ENCODE measurements at places on chromosomes 11 and 22.
A peak's percentile ranks its signal among the peaks of the same experiment; 100 is the strongest.

DNA sequence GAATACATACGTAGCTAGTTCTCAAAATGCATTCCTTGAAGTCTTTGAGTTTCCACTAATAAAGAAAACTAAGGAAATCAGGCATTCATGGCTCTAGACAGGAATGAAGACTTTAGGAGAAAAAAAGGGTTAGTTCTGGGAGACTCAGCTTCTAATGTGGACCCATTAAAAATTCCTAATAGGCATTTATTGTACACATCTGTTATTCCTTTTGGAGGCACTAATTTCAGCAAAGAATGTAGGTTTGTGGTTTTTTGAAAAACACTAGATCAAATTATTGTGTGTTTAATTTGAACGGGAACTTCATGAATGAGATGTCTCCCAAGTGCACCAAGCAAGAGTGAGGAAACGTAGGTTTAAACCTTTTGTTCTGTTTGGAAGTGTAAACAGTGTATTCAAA, 42.7 kb downstream of the PARVA start:
- DNase-seq = no peak

DNA sequence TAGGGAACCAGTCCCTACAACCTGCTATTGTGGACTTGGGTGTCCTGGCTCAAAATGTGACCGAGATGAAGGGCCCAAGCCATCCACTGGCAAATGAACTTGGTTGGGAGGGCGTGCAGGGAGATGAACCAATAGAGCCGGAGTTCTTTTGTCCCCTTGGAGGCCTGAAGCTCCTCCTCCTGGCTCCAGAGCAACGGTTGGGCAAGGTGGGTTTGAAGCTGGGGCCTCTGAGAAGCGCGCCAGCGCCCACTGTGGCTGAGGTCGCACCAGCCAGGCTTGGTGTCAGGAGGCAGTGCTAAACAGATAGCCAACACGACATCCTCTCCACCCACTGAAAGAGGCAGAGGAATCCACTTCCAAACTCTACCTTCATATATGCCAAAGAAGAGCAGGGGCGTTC, 36.0 kb upstream of the PACSIN2 start:
- no peak for DNase-seq

DNA sequence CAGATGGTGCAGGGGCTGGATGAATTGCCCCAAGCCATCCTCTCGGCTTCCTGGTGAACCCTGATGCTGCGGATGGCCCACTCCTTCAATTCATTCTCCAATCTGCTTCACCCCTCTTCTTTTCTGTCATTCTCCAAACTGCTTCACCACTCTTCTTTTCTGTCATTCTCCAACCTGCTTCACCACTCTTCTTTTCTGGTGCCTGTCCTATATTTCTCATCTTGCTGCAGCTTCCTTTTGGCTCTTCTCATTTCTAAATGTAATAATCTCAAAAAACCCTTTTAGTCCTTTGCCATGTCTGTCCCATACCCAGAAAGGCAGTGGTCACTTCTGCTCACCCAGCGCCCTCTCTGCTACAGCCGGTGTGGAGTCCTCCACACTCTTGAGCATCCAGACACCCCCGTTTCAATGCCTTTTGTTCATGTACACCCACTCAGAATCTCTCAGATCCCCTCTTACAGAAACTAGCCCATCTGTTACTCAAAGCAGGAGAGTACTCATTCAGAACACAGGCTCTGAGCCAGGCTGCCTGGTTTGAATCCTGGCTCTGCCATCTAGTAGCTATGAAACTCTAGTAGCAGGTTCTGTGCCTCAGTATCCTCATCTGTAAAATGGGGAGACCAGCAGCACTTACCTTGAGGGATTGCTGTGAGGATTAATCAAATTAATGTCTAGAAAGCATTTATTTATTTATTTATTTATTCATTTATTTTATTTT, 14.9 kb downstream of the SERPIND1 start:
- no peak for DNase-seq

GRCh38 chr11:65648997-65649493, 11.1 kb downstream of the SIPA1 start:
- no peak for DNase-seq

DNA sequence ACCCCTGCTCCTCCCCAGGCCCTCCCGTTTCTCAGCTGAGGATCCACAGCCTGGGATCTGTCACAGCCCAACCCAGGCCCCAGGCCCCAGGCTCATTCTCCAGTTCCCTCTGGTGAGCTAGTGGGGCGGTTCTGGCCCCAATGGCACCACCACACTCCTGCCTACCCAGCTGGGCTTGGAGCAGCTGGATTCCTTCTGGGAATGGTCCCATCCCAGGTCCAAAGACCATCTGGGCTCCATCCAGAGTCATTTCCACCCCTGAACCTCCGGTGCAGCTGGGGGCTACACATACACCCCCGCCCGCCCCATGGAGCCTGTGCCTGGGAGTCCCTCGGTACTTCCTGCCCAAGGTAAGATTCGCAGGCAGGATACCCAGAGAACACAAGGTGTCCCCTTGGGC, 35.5 kb upstream of the PDGFB start:
- DNase-seq = no peak

- DNase-seq = peak; percentile 51
Measured at GRCh38 chr22:43996170-43996980, 27.7 kb upstream of the PARVB start.

GRCh38 chr11:66189031-66189745, 79.3 kb upstream of the RAB1B start:
- no peak for DNase-seq

DNA sequence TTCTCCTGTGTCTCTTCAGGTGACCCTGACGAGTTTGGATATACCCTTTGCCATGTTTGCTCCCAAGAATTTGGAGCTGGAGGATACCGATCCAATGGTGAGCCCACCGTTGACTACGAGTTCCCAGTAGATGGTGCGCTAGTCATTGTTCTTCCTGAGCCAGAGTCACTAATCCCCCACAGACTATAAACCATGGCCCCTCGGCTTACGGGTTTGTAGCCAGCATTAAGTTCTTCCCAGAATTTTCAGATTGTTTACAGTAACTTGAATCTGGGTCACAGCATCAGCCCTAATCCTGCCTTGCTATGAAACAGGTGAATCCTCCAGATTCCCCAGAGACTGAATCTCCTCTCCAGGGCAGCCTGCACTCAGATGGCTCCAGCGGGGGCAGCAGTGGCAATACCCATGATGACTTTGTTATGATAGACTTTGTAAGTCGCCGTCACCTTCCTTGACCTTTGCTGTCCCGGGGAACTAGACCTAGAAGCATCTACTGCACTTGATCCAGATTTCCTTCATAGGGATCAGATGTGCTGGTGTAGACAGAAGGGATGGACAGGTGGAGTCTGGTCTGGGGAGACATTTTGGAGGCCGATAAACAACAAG, 31.8 kb downstream of the ARHGAP1 start:
- DNase-seq = no peak

DNA sequence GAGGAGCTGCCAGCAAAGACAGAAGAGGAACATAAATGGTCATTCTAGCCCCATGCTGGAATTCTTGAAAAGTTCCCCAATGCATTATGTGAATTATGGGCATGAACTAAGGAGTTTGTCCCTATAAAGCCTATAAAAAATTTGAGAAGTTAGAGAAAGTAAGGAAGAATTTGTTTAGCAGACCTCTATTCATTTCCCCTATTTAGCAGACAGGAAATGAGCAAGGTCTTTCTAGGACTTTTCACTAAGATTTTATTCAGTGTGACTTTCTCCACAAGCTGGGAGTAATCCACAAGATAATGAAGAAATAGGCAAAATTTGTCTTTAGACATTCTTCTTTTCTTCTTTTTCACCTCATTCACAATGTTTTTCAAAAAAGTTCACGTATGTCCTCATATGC, 20.0 kb downstream of the PRRG4 start:
- DNase-seq = no peak

- DNase-seq = no peak
Measured at GRCh38 chr11:112554586-112554985, 293.9 kb upstream of the PLET1 start.

DNA sequence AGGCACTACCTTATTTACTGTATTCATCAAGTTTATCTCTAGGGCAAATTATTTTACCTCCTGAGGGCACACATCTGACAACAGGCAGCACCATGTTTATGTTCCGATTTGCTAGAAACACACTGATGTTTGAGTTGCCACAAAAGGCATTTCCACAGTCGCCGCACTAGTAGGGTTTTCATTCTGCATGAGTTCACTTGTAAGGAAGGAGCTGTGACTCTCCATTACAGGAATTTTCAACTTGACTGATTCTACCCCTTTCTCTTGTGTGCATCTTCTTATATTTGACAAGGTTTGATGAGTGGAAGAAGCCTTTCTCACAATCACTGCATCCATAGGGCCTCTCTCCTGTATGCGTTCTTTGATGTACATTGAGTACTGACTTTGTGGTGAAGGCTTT, 455.9 kb upstream of the CNTN5 start:
- DNase-seq = no peak

DNA sequence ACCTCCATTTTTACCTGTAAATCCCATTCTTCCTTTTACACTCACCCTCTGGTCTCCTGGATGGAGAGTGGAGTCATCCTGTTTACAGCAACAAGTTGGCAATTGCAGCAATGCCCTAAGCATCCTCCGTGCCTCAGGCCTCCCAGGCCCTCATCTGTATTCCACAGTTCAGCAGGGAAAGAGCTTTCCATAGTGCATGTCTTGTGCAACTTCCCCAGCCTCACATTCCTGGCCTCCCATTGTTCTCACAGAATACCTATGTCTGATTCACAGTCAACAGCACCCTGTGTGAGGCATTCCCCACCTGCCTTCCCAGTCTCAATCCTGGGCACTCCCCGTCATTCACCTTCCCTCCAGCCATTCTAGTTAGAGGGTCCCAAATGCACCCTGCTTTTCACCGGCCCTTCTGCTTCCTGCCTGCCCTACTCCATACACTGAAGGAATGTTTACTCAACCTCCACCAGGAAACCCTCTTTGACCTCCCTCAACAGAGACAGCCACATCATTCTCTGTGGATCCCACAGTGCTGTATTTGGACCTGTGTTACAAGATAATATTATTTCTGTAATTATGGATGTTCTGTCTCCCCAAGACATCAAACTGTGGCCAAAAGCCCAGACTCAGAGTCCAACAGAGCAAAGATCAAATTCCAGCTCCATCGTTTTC, 405.7 kb downstream of the BUD13 start:
- no peak for DNase-seq

DNA sequence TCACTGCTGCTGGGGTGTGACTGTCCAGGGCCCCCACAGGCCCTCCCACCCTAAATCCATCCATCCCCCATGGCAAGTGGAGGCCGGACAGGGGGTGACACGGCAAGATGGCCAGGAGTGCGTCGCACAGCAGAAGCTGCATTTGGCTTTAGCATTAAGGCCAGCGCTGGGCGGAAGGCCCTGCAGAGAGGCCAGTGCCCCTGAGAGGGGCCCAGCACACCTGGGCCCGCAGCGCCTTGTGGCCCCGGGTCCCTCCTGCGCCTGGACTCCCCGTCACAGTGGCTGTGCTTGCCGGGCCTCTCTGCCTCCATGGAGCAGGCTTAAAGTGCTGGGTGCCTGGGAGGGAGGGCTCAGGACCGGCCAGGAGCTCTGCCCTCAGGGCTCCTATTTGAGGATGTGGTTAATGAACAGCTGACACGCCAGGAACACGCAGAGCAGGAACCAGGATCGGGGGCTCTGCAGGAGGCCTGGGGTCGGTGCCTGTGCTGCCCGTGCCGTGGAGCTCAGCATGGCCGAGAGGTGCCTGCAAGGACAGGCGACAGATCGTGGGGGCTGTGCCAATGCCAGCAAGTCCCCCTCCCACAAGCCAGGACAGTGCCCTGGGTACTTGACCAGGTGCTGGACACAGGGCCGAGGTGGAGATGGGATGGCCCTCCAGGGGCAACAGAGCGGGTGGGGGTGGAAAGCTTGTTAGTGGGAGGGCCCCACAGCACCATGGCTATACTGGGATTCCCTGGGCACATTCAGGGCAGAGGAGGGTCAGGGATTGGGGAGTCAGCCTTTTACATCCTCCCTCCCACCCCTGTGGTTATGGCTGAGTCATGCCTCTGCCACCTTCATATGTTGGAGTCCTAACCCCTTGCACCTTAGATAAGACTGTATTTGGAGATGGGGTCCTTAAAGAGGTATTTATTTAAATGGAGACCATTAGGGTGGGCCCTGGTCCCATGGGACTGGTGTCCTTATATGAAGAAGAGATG, 30.9 kb upstream of the CARS1 start:
- DNase-seq = no peak

DNA sequence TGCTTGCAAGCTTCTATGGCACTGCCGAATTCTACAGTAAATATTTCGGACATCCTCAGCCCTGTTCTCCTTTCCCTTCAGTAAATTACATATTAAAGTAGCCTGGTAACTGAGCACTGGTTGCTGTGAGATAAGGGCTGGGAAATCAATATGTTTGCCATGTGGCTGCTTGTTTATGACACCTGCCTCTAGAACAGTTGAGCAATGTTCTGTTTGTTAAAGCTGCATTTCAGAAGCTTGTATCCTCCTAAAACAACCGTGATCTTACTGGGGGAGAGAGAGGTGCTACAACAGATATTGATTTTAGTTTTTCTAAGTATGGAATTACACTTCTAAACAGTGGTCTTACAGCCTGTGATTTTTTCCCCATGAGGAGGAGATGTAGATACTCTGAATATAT, 39.4 kb downstream of the ZBTB16 start:
- DNase-seq = no peak

GRCh38 chr22:46758867-46759290, 3.6 kb upstream of the TBC1D22A start:
- peak; percentile 49 for DNase-seq

DNA sequence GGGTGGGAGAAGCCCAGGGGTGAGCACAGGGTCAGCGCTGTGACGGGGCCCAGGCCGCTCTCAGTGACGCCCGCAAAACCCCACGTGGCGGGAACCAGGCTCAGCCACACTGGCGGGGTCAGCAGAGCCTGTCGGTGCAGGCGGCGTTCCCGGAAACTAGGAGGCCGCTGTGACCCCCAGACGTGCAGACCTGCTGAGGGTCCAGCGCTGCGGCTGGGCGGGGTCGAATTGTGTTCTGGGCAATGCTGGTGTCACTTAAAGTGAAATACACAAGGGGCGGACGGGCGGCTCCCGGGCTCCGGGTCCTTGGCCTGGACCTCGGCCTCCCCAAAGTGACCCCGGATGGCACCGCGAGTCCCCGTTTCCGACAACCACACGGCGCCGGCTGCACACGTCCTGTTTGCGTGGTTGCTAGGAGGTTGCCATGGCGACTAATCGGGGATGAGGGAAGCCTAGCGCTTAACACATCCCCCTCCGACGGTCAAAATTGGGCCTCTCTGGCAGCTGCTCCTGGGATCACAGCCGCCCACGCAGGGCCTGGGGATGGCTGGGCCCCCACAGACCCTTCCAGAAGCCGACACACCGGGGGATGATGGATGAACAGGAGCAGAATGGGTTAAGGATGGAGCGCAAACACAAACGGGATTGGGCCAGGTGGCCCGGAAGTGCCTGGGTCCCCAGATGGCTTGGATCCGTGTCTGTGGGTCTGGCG, 81.7 kb upstream of the PRR5 start:
- DNase-seq = peak; percentile 81

Data from right kidney (tissue), 9 donors.